Hepatocyte (in vitro differentiated cells): ENCODE measurements at places on chromosomes 12 and 14. TPM values are rescaled to one million over a fixed set of nuclear protein-coding genes. Genes with fewer than 3 reads are reported as not detected.

Gene STXBP6
- 44.9 and 54.6 TPM in 2 replicates for polyA plus RNA-seq

DNA sequence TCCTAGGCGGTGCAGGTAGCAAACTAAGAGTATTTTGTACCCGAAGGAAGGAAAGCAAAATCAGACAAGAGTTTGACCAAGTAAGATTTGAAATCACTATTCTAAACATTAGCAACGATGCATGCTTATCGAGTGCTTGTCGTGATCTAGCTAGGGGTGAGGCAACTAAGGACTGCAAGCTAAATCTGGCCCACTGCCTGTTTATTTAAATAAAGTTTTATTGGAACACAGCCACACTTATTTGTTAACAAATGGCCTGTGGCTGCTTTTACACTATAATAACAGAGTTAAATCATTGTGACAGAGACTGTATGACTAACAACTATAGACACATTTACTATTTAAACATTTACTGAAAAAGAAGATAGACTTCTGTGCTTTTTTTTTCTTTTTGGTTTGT is 983.6 kb downstream of the VRK1 start:
- no peak for DNase-seq

Gene SCFD1
- 68.9 and 79.0 TPM in 2 replicates for polyA plus RNA-seq

- no peak for DNase-seq
Observed at GRCh38 chr14:46384611-46385010, 267.0 kb downstream of the RPL10L start.

GRCh38 chr12:6253278-6253677 is 53.1 kb downstream of the CD9 start:
- DNase-seq: no peak
